ENCODE measurements at places on chromosomes 2 and 18. TPM values are rescaled to one million over a fixed set of nuclear protein-coding genes. Genes with fewer than 3 reads are reported as not detected.

ZNF396 gene
- 3.2 TPM for total RNA-seq

GRB14 gene
- 12.0 TPM for total RNA-seq

HOXD12 gene
- total RNA-seq, result not detected

SERPINB4 gene
- not detected for total RNA-seq

CCDC121 gene
- total RNA-seq, result 3.9 TPM

SERPINB11 gene
- total RNA-seq, result not detected

ACADL gene
- total RNA-seq, result 4.7 TPM

CABYR gene
- total RNA-seq, result 13.0 TPM

TMEM200C gene
- 20.4 TPM for total RNA-seq

ASB1 gene
- total RNA-seq, result 15.0 TPM
